ENCODE measurements at places on chromosomes 7 and 10.

DNA sequence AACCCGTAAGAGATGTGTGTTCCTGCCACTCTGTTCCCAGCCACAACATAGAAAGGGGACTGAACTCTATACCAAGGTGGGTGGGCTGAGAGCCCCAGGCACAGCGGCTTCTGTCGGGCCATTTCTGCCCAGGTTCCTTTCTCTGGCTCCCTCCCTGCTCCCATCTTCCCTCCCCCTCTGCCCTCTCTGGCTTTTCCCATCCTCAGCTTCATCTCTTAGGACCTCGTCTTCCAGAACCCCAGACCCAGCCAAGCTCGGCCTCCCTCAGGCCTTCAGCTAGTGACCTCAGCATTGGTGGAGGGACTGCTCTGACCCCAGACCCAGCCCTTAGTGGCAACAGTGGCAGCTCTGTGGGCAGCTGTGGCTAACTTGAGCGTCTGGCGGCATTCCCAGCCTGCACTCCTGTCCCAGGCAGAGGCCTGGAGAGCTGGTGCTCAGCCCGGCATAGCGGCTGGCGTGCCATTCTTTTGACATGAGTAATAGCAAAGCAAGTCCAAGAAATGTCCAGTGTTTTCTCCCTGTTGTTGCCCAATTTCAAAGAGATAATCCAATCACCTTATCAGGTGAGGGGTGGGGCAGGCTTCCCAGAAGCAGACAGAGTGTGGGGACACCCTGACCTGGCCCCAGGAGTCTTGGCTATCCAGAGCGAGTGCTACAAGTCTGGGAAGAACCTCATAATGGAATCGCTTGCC, 15.9 kb downstream of the PTPRE start:
- no peak for DNase-seq

- no peak for DNase-seq
Measured at GRCh38 chr7:1097120-1097504, 9.2 kb downstream of the GPER1 start.

DNA sequence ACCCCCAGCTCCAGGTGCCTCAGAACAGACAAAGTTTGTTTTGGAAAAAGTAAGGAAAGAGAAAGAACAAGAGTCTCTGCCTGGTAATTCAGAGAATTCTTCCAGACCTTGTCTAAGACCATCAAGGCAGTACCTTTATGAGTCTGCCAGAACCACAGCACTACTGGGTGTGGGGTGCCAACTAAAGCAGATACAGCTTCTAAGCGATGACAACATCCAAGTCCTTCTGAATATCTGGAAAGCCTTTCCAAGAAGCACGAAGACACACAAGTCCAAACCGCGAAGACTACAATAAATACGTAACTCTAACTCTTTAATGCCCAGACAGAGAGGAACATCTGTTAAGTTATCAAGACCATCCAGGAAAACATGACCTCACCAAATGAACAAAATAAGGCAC, 94.3 kb downstream of the SIRT1 start:
- no peak for DNase-seq

DNA sequence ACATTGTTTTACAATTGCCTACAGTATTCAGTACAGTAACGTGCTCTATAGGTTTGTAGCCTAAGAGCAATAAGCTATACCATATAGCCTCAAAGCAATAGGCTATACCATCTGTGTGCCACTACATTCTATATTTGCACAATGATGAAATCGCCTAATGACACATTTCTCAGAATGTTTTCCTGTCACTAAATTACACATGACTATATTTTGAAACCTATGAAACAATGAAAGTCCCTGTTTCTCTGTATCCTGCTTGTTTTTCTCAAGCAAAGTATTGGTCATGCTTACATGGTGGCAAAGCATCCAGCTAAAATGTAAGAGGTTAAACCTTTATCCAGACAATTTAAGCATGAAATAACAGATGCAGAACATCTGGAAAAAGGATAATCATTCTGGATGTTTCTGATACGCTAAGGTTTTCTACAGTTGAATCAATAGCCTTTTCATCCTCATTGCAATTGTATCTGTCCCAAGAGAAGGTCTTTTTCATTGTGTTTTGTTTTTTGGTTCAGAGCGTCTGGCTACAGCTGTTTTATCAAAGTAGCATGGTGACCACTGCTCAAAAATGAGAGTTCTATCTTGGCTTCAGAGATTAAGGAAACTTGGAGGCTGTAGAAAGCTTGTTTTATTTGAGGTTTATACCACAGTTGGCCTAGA, 81.7 kb downstream of the CSTF2T start:
- no peak for DNase-seq

- DNase-seq, result no peak
Measured at GRCh38 chr10:49331431-49331830, 32.5 kb downstream of the C10orf71 start.

- no peak for DNase-seq
Measured at GRCh38 chr7:127514499-127514898, 70.9 kb downstream of the GCC1 start.

- DNase-seq, result no peak
Measured at GRCh38 chr7:7553386-7553785, 13.3 kb upstream of the MIOS start.

DNA sequence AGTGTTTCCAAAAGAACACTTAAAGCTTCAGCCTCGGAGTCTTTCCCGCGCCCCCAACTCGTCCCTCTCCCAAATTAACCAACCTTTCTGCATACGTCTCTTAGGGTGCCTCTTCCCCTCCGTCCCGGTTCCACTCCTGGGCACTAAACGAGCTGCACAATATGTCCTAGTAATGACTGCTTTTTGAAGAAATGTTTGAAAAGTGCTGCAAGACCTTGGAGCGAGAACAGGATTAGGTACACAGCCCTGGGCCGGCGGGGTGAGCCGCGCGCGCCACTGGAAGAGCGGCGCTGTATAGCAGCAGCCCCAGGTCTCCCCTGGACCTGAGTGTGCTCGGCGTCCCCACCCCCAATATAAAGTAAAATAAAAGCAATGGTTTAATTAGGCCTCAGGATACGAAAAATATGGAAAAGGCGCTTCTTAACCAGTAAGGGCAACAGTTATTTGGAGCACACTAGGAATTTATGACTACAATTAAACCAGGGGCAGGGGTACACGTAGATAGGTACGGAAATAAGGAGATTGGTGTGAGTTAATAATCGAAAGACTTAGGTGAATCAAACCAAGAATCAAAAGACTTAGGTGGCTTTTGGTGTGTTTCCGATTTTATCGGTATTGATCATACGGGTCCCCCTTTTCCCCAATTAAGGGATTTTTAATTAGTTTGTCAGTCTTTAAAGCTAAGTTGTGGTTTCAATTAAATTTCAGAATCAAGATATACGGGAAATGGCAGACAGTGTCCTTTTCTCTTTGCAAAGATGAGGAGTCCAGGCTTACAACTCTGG, 1.9 kb downstream of the TET1 start:
- DNase-seq, result no peak

GRCh38 chr7:128221929-128222403, 19.1 kb upstream of the LEP start:
- no peak for DNase-seq

GRCh38 chr10:123139521-123140163, 3.9 kb downstream of the HMX3 start:
- no peak for DNase-seq

DNA sequence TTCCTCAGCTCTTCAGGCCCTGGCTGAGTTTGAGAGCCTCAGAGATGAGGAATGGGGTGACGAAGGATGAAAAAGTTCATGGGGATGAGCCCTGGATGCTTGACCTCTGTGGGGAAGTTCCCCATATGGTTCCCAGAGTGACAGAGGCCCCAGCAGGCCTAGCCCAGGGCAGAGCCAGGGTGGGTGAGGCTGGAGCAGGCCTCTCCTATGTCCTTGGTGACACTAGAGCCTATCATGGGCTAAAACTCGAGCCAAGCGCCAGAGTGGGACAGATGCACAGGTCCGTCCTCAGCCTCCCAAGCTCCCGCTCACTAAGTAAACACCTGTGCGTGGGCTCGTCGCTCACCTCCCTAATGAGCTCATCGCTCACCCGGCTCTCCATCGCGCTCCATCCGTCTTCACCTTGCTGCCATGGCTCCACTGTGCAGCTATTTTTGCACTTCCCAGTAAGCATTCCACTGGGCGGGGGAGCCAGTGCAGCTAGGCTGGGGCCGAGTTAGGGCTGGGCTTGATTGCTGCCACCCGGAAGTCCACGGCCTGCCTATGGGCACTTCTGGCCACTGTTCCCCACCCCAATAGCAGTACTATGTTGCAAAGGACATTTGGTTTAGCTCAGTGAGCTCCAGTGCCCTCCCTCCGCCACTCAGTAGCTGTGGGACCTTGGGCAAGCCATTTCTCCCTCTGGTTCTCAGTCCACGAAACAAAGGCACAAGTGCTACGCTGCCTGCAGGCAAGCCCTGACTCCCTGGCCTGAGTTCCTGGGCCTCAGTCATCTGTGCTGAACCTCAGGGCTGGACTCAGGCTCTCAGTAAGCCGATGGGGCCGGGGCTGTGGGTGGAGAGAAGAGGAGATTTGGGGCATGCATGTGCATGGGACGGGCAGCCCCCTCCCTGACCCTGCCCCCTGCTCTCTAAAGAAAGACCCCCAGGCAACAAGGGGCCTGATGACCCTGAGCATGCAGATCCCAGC, 117.3 kb upstream of the PCBD1 start:
- no peak for DNase-seq

GRCh38 chr10:121543545-121543944, 54.7 kb downstream of the FGFR2 start:
- DNase-seq, result no peak

GRCh38 chr10:58856508-58857240, 319.8 kb upstream of the PHYHIPL start:
- DNase-seq, result no peak

DNA sequence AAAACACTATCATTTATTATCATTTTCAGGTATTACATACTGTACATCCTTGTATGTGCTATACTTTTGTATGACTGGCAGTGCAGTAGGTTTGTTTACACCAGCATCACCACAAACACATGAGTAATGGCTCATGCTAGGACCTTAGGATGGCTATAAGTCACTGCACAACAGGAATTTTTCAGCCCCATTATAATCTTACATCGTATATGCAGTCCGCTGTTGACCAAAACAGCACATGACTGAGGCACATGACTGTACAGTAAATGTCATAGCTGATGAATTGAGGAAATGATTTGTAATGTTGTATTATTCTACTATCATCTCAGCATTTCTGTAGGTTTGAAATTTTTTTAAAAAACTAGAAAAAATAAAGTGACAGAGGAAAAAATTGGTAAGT, 38.6 kb downstream of the BPGM start:
- DNase-seq, result no peak

- DNase-seq, result no peak
Measured at GRCh38 chr7:41028580-41028979, 674.3 kb downstream of the INHBA start.

GRCh38 chr7:22445853-22446252, 54.1 kb downstream of the STEAP1B start:
- DNase-seq, result no peak

DNA sequence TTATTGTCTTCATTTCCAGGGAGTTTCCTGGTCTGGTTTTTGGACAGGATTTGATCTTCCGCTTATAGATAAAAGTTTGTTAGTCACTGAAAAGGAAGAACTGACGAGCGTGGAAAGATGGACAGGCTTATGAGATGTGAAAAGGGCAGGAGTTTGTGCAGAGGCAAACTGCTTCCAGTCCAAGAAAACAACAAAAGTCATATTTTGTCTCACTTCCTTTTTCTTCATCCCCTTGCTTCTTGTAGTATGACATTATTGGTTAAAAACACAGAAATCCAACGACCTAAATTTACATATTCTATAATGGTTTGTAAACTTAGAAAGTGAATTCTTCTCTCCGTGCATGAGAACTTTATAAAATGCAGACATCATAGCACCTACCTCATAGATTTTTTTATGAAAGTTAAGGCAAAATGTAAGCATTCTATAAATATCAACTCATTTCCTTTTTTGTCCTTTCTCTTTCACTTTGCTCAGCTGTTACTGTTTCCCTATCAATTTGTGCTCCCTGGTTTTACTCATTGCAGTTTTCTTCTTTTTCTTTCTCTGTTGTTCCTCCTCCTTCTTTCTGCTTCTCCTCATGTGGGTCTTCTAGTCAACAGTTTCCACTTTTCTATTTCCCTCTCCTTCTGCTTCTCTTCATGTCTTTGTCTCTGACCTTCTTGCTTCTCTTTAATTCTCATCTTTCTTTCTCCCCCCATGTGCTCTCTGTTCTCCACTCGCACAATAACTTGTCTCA, 370.2 kb downstream of the ARL4A start:
- DNase-seq, result no peak

GRCh38 chr10:112951359-112952281, 1.6 kb downstream of the TCF7L2 start:
- DNase-seq, result no peak

DNA sequence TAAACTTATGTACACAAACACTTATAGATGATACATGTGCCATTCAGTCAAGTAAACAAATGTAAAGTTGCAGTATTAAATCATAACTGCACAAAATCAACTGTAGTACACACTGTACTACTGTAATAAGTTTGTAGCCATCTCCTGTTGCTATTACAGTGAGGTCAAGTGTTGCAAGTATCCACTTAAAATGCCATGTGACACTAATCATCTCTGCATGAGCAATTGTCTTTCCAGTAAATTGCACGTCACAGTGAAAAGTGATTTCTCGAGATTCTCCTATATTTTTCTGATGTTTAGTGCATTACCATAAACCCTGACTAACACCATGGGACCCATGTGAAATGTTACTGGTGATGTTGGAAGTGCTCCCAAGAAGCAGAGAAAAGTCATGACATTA, 293.3 kb upstream of the SP4 start:
- no peak for DNase-seq

DNA sequence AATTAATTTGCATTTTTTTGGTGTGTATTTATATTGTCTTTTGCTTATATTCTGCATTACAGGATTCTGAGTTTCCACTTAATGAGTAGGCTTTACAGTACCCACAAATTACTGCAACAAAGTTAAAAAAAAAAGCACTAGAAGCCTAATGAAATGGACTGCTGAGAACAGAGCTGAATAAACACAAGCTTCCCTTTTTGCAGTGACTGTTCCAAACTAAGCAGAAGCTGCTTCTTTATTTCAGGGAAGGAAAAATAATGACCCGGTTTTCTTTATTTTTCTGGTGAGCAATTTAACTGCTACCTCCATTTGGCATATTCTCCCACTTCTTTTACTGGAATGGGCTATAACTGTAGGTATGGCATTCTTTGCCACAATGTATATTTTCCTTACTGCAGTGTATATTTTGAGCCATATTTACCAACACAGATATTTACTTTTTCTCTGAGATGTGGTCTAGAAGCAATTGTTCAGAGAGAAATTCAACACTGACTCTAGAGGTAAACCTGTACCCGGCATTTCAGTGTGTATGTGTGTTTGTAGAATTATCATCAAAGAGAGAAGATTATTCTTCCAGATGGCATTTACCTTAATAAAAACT, 56.9 kb downstream of the HDAC9 start:
- DNase-seq, result no peak

- no peak for DNase-seq
Measured at GRCh38 chr10:125147971-125148439, 12.4 kb downstream of the CTBP2 start.

DNA sequence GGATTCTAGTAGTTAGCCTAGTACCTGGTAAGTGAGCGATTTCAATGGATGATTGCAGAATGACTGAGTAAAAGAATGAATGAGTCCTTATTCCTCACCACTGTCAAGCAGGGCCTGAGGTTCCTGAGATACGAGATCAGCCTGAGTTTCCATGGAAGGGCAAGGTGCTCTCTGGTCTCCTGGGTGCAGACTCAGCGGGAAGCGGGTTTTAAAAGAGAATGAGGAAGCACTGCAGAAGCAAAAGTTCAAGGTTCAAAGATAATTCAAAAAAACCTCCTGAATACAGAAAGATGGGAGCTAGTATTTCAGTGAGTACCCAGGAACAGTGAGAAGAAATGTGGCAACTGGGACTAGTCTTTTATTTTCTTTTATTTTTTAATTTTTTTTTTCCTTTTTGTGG, 4.3 kb downstream of the ZNF3 start:
- DNase-seq, result no peak

Data from stimulated activated CD4-positive, alpha-beta T cell treated with anti-CD3 and anti-CD28 coated beads, Interleukin-1b, Interleukin-23, amount 100 ng/mL, for 1 hour (primary cell).